ENCODE measurements at places on chromosomes 1 and 21. TPM values are rescaled to one million over a fixed set of nuclear protein-coding genes. Genes with fewer than 3 reads are reported as not detected.

DNA sequence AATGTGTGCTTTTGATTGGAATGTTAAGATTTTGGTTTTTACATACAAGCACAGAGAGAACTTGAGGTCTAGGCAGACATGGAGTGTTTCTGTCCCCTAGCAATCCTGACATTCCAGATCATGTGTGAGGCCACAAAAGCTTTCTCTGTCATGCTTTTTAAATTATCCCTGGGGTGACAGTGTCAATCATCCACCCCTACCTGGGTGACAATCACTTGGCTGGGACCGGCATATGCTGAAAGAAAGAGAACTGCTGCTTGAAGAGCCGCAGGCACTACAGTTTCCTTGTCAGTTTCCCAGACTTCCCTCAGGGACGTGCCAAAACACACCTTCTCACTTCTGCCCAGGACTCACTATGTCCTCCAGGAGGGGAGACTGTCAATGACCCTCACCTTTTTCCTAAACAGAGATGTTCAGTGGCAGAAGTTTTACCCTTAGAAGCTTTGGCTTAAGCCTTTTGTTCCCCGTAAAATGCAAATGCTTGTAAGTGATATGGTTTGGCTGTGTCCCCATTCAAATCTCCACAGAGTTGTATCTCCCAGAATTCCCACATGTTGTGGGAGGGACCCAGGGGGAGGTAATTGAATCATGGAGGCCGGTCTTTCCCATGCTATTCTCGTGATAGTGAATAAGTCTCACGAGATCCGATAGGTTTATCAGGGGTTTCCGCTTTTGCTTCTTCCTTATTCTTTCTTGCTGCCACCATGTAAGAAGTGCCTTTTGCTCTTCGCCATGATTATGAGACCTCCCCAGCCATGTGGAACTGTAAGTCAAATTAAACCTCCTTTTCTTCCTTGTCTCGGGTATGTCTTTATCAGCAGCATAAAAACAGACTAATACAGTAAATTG, 217.4 kb downstream of the FGGY start:
- no peak for DNase-seq

GRCh38 chr1:32702599-32703478, at the start of gene SYNC:
Gene SYNC, minus strand, starts transcription at chr1:32702770. Its CDS starts 110 bp downstream, at chr1:32702660.
- DNase-seq = peak; percentile 60

- no peak for DNase-seq
These were observed 17.4 kb downstream of the TNFRSF1B start for GRCh38 chr1:12184008-12184681.

DNA sequence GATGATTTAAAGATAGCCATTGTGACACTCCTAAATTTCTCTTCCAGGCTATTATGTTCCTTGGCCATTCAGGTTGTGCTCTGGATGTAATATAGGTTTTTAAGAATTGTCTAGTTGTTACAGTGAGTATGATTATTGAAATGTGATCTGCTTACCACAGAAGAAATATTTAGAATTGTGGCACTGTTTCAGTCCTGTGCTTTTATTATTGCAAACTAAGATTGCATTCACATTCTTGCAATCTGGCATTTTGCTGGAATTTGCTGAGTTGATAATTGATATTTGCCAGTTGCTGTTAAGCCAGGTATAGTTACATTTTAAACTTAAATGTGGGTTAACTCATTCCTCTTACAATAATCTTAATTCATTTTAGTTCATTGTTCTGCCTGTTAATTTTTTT, 22.3 kb downstream of the EXO1 start:
- DNase-seq = no peak

GRCh38 chr1:186183219-186183618, 191.8 kb downstream of the TPR start:
- peak; percentile 8 for DNase-seq

- no peak for DNase-seq
These were observed 719.8 kb upstream of the ADGRL4 start for GRCh38 chr1:79726321-79726720.

DNA sequence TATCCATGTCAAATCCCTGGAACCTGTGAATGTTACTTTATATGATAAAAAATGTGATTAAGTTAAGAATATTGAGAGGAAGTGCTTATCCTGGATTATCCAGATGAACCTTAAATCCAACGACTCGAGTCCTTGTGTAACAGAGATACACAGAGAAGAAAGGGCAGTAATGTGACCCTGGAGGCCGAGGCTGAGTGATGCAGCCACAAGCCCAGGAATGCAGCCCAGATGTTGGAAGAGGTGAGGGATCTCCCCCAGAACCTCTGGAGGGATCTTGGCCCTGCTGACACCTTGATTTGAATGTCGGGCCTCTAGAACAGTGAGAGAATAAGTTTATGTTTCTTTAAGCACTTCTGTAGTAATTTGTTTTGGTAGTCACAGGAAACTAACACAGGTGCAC, 18.0 kb downstream of the LPGAT1 start:
- no peak for DNase-seq

Gene KRTAP19-1
- not detected for total RNA-seq
